Caki2 (cell line): ENCODE measurements at places on chromosomes 12 and 14. TPM values are rescaled to one million over a fixed set of nuclear protein-coding genes. Genes with fewer than 3 reads are reported as not detected.
A peak's percentile ranks its signal among the peaks of the same experiment; 100 is the strongest.

GRCh38 chr14:36315159-36315853, 5.1 kb downstream of the MBIP start:
- DNase-seq, result no peak

Gene IL31
- not detected in 2 replicates for total RNA-seq

Gene RPS6KA5
- 4.0 and 5.2 TPM in 2 replicates for total RNA-seq

Gene OR11H6
- total RNA-seq, result not detected in 2 replicates

GRCh38 chr14:68888883-68889282, 90.2 kb downstream of the ACTN1 start:
- no peak for DNase-seq

Gene CLEC14A
- total RNA-seq, result not detected in 2 replicates

- no peak for DNase-seq
Observed at GRCh38 chr14:52015411-52016030, 26.2 kb downstream of the RTRAF start.

GRCh38 chr14:69593018-69593677, 18.2 kb upstream of the SUSD6 start:
- no peak for DNase-seq

Gene CLEC4A
- total RNA-seq, result not detected in 2 replicates

- DNase-seq, result no peak
Observed at GRCh38 chr14:25136811-25137210, 86.9 kb upstream of the STXBP6 start.

Gene RPGRIP1
- total RNA-seq, result not detected in 2 replicates

Gene PPP2R3C
- 5.4 and 10.5 TPM in 2 replicates for total RNA-seq

Gene MYF6
- not detected in 2 replicates for total RNA-seq

DNA sequence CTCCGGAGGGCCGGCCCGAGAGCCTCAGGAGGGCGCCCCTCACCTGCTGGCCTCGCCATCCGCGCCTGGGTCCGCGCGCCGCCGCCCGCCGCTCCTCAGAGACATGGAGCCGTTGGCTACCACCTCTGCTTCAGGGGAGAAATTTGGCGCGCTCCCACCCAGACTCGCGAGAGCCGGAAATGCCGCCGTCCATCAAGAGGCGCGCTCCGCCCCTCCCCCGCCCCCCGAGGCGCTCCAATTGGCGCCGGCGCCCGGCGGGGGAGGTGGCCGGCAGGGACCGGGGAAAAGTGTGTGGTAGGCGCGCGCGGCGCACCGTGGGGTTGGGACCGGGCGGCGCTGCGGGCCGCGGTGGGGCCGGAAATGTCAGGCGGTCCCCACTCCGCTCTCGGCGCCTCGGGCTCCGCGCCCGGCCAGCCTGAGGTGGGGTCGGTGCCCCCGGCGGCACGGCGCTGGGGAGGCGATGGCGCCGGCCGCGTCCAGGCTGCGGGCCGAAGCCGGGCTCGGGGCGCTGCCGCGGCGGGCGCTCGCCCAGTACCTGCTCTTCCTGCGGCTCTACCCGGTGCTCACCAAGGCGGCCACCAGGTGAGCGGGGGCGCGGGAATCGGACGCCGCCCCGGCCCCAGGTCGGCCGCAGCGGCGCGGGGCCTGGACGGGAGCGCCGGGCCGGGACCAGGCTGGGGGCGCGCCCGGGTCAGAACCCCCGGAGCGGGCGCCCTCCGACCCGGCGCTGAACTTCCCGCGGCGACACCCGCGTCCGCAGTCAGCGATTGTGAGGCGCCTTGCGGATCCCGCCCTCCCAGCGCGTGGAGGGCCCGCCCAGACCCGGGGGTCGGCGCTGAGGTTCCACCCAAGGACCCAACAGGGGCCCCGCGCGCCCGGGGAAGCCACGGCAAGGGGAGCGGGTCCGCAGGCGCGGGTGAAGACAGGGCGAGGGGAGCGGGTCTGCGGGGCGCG, at the start of the genes POLE and PXMP2:
Gene POLE (minus strand): TSS at position 132 of the 954 bp plus-strand sequence. CDS start 27 bp downstream, at position 105.
Gene PXMP2 (plus strand): TSS at position 377 of the 954 bp plus-strand sequence. CDS start 84 bp downstream, at position 461.
- DNase-seq, result peak; percentile 98

GRCh38 chr12:21456291-21456780, 18.9 kb downstream of the PYROXD1 start:
- no peak for DNase-seq

DNA sequence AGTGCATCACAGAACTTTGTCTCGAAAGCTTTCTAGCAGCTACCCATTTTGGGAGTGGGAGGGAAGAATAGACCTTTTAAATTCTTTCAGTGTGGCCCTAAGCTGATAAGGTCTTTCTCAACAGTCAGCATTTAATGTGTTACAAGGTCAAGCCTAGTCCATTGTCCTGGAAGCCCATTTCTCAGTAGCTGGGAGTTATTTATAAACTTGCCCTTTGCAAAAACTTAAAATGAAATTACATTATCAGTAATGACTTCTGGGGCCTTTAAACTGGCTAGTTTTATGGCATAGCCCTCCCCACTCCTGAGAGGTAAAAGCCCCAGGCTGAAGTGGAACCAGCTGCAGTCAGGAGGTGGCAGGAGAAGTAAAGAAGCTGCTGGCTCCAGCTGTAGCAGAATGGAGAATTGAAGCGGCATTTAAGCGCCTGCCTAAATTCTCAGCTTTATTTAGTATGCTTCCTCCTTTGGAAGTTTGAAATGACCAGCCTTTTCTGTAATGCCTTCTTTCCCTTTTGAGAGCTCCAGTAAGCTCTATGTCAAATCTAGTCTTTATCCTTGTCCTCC, 12.4 kb downstream of the COPZ1 start:
- DNase-seq, result no peak

Gene REC8
- not detected in 2 replicates for total RNA-seq

- DNase-seq, result no peak
Observed at GRCh38 chr14:74169906-74170305, 69.3 kb upstream of the VSX2 start.

GRCh38 chr12:107355612-107356011, 262.3 kb upstream of the CRY1 start:
- no peak for DNase-seq

Gene OASL
- 28.3 and 30.3 TPM in 2 replicates for total RNA-seq

Gene TTLL5
- 5.7 and 35.3 TPM in 2 replicates for total RNA-seq

DNA sequence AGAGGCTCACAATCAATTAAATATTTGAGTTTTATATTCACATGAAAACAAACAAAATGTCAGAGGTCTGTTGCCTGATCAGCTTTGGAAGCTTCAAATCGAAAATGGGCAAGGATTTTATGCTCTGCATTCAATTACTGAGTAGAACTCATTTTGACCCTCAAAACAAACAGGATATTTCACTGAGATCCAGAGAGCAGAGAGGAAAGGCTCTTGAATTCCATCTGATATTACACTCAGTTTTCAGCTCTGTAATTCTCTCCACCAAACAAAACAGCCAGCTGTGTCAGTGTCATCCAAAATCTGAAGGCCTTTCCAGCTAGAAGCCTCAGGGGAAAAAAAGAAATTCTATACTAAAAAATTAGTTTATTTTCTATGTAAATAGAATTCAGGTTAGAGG, 128.6 kb upstream of the FLRT2 start:
- DNase-seq, result no peak

DNA sequence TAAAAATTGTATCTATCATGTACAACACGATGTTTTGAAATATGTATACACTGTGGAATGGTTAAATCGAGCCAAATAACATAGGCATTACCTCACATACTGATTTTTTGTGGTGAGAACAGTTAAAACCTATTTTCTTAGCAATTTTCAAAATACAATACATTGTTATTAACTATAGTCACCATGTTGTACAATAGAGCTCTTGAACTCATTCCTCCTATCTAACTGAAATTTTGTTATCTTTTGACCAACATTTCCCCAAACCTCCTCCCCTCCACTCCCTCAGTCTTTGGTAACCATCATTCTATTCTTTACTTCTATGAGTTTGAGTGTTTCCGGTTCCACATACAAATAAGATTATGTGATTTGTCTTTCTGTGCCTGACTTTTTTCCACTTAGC, 6.8 kb upstream of the SLC38A2 start:
- no peak for DNase-seq

- no peak for DNase-seq
Observed at GRCh38 chr14:79571366-79571765, 639.9 kb downstream of the DIO2 start.

Gene RNU4-1
- not detected in 2 replicates for total RNA-seq

GRCh38 chr12:72493407-72493806, 221.2 kb downstream of the TRHDE start:
- DNase-seq, result no peak

DNA sequence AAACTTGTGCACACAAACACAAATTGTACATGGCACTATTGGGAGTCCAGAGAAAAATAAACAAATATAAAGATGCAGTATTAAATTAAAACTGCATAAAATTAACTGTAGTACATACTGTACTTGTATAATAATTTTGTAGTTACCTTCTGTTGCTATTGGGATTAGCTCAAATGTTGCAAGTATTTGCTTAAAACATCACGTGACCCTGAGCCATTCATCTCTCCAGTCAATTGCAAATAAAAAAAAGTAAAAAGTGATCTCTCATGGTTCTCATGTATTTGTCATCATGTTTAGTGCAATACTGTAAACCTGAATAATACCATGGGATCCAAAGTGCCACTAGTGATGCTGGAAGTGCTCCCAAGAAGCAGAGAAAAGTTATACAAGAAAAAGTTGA, 88.1 kb upstream of the NAV3 start:
- no peak for DNase-seq

DNA sequence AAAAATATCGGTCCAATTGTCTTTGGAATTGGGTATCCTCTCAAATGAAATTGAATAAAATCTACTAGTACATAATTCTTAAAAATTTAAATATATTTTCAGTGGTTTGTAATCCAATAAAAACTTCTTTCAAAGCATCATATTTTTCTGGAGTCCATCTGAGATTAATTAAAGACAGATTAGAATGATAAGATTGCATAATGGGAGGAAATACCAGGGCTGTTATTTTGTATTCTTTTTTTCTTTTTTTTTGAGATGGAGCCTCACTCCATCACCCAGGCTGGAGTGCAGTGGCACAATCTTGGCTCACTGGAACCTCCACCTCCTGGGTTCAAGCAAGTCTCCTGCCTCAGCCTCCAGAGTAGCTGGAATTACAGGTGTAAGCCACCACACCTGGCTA, 103.8 kb downstream of the TMTC3 start:
- DNase-seq, result no peak

GRCh38 chr14:74965486-74966153, 10.2 kb upstream of the PGF start:
- no peak for DNase-seq

Gene PARP2
- 6.0 and 13.7 TPM in 2 replicates for total RNA-seq

Gene GPR162
- total RNA-seq, result 10.0 and 15.9 TPM in 2 replicates

Gene MIP
- not detected in 2 replicates for total RNA-seq

Gene PMCH
- total RNA-seq, result not detected in 2 replicates

- peak; percentile 50 for DNase-seq
Observed at GRCh38 chr12:107492393-107493134, 193.0 kb upstream of the PWP1 start.

Gene OTX2
- not detected in 2 replicates for total RNA-seq

DNA sequence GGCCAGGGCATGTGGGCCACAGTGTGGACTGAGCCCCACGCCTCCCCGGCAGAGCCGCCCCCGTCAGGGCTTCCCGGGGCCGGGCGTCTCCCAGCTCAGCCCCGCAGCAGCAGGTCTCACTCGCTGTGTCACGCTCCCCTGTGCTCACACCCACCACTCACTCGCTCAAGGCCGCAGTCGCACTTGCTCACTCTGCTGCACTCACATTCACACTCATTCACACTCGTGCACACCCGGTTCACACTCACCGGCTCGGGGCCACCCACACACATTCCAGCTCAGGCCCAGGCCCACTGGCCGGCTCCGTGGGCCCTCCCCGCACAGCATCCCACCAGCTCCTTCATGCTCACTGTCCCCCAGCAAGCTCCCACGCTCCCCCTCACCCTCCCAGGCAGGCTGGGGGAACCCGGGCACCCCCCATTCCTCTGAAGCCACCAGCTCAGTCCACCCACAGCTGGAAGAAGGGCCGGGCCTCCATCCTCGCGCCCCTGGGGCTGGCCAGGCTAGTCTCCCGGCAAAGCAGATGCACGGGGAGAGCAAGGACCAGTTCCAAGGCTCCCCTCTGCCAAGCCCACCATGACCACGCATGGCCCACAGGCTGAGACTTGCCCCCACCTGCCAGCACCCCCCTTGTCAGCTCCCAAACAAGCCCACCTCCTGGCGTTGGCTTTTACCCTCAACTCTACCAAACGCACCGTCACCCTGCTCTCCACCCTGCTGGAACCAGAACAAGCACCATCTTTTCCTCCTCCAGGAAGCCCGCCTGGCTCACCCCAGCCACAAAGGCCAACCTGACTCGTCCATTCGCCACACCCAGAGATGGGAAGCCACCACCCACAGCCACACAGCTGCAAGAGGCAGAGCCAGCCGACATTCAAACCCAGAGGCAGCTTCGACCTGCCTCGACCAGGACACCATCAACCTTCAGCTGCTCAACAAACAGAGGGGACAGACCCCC, 28.0 kb downstream of the NCOR2 start:
- DNase-seq, result no peak

DNA sequence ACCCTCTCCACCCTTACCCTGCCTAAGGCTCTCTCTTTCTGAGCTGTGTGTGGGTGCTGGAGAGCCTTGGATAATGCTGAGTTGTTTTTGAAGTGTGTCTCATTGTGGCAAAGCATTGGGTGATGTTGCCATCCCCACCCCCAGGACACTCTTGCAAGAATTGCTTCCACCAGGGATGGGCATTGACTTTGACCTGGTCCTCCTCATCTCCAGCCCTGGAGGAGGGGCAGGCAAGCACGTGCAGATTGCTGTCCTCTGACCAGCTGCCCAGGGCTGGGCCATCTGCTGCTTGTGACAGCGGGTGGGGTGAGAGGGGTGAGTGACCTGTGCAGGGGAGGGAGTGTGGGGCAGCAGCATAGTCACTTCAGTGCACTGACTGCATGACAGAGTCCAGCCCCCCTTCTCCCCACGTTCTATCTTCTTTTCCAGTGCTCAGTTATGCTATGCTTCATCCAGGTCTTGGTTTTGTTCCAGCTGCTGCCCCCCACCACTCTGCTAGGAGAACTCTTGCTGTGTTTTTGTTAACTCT, 26.2 kb downstream of the SUSD6 start:
- no peak for DNase-seq

Gene INHBE
- total RNA-seq, result not detected in 2 replicates
